ENCODE measurements at places on chromosomes 7 and 10. TPM values are rescaled to one million over a fixed set of nuclear protein-coding genes. Genes with fewer than 3 reads are reported as not detected.

DNA sequence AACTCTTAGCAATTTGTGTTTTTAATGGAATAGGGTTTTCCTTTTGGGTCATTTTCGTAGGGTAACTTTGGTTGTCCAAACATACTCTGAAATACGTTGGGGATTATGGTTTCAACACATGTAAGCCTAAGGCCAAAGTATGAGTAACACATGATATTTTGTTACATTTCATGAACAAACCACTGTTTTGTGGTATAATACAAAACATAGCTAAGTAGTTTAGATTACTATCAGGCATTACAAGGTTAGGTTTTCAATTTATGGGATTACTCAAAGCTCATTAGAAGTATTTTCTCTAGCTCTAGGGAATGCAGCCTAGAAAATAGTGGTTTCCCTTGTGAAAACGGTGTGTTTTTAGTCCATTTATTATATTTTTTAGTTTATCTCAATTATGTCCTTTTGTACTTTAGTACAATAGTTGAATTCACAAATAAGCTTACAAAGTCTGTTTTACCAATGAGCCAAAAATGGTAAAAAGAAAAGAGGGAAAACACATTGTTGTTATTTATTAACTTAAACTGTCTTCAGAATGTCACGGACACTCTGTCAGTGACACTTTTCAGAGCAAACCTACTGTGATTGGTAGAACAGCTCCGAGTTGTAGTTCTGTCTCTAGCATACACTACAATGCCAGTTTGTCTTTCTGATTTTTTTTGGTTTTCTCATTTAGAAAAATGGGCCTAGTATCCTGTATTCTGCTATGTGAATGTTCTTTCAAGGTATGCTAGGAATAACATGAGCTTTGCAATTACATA is 473.7 kb downstream of the SUGCT start:
- no peak for DNase-seq

DNA sequence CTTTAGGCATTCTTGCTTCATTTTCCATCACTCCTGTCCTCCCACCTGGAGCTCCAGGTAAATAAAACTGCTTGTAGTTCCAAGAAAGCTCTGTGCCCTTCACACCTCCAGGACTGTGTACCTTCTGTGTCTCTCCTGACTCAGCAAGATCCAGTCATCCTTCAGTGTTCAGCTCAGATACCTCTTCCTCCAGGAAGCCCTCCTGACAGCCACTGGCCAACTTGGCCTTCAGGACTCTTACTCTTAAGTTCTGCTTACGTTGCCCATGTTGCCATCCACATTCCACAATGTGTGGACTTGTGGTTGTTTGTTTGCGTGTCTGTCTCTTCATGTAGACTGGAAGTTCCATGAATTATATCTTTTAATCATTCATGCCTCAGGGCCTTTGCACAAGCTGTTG is 48.0 kb downstream of the SORCS3 start:
- no peak for DNase-seq

GRCh38 chr10:71562904-71563303 is 156.7 kb downstream of the C10orf105 start:
- no peak for DNase-seq

The GPRIN2 gene
- total RNA-seq, result not detected

- DNase-seq, result no peak
Observed at GRCh38 chr7:49703337-49703736, 70.1 kb upstream of the VWC2 start.
